ENCODE measurements at places on chromosomes 6 and 20.
A peak's percentile ranks its signal among the peaks of the same experiment; 100 is the strongest.

DNA sequence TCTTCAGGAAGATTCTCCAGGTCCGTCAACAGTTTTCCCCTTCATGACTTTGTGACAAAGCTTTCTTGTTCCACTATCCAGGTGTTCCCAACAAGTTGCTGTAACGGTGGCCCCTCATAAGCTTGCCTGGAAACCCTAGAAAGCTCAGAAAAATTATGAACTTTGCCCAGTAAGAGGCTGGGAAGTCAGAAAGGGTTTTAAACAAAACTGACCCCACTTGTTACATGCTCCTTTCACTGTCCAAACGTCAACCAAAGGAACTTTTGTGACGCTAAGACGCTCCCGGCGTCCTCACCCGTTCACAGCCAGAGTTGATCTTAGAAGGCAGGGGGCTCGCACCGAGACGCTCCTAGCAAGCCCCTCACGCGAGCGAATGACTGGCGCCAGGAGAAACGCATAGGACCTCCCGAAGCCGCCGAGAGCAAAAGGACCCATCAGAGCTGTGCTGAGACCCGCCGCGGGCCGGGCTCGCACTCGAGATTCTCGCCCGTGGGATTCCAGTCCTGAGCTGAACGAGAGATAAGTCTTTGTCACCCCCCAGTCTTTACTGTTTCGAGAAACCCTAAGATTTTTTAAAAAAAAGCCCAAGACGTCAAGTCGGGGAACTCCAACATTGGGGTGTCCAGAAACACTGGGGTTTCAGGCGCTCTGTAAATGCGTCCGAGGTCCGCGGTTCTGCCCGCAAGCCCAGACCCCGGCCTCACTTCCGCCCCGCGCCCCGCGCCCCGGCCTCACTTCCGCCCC, 544 bp upstream of the ACAT2 start:
- no peak for DNase-seq

- DNase-seq = no peak
Measured at GRCh38 chr6:35637911-35638310, 50.8 kb downstream of the FKBP5 start.

- DNase-seq = no peak
Measured at GRCh38 chr6:135267085-135267484, 86.0 kb downstream of the MYB start.

DNA sequence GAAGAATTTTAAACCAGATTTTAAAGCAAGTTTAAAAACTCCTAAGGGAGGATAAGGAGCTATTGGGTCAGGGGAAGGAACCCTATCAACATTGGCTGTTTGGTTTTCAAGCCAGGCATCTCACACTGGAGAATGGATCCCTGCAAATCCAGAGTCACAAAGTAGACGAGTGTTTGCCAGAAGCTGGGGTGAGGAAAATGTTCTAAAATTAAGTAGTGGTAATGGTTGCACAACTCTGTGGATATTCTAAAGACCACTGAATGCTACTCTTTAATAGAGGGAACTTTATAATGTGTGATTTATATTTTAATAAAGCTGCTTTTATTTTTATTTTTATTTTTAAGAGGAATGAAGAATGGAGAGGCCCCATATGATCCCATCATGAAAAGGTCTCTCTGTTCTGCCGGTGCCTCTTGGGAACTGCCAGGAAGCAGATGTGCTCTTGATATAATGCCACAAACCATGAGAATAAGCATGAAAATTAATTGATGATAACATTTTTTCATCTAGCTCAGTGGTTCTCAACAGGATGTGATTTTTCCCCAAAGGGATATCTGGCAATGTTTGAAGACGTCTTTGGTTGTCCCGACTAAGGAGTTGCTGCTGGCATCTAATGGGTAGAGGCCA, 379.0 kb upstream of the CNR1 start:
- no peak for DNase-seq

DNA sequence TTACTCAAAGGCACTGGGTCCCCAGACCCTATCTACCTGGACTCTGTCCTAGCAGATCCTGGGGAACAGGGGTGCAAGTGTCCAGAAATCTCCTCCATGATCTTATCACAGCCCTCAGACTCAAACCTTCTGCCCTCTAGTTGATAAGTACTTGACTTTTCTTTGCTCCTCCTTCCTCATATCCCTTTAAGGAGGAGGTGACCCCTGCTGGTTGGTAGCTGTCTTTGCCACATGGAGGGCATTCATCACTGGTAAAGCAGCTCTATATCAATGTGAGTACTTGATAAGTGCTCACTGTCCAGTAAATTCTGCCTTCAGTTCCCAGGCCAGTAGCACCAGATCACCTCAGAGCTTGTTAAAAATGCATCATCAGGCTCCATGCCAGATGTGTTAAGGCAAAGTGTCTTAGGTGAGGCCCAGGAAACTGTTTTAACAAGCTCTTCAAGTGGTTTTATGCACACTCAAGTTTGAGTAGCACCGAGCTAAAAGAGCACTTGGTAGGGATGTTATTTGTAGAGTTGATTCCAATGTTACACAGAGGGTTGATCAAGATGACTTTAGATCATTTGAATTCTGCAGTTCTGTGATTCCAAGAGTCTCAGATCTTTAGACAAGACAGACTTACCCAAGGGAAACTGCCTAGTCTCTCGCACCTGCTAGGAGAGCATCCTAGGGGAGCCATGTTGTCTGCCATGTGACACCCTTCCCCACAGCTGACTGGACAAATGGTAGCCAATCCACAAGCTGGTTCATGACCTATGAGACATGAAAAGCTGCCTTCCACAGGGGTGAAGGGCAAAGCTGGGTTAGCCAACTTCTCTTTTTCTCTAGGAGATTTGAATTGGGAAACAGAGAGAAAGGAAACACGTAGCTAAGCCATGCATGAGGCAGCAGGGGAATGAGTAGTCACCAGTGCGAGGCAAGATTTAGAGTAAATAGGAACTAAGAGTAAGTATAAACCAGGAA, 18.6 kb downstream of the TREML2 start:
- peak; percentile 54 for DNase-seq

DNA sequence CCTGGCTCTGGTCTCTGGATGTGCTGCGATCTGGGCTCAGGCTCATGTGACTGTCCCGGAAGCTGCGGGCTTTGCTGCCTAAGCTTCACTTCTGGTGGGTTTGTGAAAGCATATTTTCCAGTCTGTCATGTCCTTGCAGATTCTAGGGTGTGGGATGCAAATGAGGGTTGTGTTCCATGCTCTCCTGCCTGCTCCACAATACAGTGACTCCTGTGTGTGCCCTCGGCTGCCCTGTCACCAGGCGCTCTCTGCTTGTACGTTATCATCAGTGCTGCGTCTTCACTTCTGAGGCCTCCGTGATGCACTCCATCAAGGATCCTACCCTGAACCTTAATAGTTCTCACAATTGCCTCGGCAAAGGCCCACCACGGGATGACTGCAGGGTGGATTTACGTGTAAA, 84.2 kb downstream of the TTLL2 start:
- DNase-seq = no peak

DNA sequence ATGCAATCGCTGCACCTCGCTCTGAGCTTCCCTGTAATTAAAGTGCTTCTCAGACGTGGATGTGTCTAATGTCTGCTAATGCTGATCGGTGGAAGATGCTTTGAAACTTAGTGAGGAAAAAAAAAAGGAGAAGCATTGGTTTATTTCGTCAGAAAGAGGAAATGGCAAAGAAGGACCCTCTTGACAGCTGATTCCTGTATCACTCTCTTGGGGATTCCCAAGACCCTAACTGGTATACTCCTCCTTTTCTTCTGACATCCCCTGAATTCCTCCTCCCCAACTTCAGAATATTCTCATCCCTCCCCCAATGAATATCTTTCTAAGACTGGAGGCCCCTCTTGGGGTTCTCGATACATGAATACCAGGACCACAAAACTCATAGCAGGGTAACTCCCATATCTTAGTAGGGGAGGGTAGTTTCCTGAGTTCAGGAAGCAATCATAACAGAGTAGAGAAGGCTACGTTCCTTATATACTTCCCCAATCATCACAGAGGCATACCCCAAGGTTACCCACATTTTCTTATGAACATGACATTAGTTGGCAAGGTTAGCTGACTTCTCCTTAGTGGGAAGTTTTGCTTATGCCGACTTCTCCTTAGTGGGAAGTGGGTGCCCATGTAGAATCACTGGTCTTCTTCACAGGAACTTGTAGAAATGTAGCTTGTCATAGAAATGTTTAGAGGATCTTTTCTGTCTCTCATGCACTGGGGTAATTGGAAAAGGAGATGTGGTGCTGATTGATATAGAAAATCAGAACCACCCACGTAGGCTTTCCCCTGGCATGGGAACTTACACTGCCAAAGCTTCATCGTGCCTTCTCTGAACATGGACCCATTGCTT, 63.8 kb upstream of the ATXN1 start:
- peak; percentile 3 for DNase-seq

DNA sequence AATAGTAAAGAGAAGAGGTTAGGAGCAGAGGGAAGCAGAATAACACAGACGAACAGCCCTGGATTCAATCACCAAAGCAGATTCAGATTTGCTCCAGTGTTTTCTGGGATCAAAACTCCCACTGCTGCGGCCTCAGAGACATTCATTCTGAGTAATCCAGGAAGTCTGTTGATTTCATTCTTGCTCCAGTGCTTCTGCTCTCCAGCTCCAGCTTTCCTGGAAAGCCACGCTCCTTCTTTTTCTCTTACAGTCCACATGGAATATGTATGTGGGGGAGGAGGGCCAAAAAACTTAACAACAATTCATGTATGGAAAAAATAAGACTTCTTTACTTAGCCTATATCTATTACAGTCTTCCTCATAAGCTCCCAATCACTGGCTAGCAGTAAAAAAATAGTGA, 26.4 kb upstream of the UST start:
- no peak for DNase-seq

DNA sequence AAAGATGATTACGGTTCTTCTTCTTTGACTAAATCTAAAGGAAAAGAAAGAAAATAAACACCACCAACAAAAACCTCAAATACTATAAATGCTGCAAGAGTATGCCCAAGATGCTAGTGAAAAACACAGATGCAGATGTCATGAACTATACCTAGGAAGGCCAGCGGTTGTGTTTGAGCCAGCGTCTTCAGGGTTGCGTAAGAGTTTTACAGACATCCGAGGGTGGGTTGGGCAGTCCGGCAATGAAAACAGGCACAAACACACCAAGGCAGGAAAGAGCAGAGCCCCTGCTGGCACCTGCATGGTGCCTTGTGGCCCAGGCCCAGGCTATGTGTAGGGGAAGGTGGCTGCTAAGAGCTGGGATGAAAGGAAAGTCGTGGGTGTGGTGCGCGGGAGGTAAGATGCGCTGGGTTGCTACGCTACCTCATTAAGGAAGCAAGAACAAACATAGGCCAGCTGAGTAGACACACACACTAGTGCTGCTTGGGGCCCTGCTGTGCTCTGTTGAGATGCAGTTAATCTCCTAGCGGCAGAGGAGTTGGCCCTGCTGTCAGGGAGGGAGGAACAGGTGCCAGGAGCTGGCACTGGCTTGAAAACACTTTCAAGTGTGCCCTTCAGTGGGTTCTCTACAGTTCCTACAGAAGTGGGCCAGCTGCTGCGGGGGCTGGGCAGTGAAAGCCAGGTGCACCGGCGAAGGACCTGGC, 170.2 kb upstream of the PLN start:
- no peak for DNase-seq

GRCh38 chr6:83370567-83370966, 60.3 kb downstream of the ME1 start:
- no peak for DNase-seq

DNA sequence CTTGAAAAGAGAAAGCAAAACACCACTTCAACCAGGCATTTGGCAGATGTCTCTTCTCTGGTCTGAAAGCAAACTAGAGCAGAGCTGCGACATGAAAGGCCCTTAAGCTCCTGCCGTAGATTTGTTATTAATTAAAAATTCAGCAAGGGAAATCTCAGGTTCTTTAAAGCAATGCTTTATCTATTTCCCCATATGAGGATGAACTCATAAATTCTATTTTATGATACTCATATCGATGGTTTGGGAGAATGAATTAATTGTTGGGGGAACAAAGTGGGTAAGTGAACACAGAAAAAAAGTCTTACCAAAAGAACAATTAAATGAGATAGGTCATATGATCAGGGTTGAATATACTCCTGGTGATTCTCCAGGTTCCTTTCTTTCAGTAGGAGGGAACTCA, 464.7 kb upstream of the SLC35B3 start:
- DNase-seq = no peak

DNA sequence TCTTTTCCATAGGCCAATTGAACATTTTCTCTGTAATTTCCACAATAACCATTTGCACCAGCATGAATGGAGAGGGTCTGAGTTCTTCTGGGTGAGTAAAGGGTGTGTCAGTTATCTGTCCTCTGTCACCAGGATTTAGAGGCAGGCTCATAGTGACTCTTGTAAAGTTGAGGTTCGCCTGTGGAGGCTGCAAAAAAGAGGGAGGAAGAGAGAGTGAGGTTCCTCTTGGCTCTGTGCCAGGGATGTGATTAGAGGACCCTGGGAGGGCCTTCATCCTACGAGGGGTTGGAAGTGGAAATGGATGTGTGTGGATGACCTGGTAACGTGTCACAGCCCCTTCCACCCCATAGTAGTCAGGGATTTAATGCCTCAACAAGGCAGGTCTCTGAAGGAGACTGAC, 242.0 kb downstream of the ESR1 start:
- DNase-seq = no peak

DNA sequence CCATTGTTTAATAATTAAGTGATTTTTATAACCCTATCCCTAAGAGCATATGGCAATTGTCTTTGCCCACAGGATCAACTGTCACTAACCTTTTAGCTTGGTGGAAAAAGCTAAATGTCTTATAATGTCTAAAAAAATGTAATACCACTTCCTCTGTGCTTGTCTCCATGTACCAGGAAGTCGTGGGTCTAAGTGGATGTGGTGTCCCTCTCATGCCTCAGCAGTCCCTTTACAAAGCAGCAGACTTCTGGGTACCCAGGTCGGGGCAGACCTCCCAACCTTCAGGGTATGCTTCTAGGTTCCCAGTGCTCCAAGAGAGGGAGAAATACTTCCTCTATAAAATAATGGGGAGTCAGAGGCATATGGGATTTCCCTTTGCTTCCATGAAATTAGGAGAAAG, 74.7 kb downstream of the ZHX3 start:
- DNase-seq = no peak

- no peak for DNase-seq
Measured at GRCh38 chr6:26365633-26365995, 616 bp downstream of the BTN3A2 start.

GRCh38 chr20:52922436-52922835, 49.7 kb upstream of the TSHZ2 start:
- DNase-seq = no peak

GRCh38 chr20:49348563-49348962, 70.7 kb upstream of the ZNFX1 start:
- no peak for DNase-seq

GRCh38 chr20:4729265-4729664, 7.6 kb downstream of the PRND start:
- DNase-seq = peak; percentile 43

- DNase-seq = no peak
Measured at GRCh38 chr6:13046084-13046483, 282.3 kb downstream of the TBC1D7 start.

GRCh38 chr6:165245287-165245686, 64.1 kb downstream of the C6orf118 start:
- DNase-seq = no peak

- no peak for DNase-seq
Measured at GRCh38 chr20:49344975-49345374, 67.1 kb upstream of the ZNFX1 start.

DNA sequence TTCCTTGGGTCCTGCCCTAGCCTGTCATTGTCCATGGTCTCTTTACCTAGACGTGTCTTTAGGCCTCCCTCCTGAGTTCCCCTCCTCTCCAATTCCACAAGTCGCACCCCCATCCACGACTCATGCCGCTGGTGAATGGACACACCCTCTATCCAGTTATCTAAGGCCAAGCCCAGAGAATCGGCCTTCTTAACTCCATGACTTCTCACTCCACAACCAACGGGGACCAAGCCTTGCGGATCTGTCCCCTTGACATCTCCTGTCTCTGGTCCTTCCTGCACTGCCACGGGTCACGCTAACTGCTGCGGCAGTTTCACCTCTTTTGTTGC, 7.0 kb upstream of the RREB1 start:
- no peak for DNase-seq
